ENCODE measurements at places on chromosomes 2 and 18.

- peak; percentile 39 for DNase-seq
Measured at GRCh38 chr2:101012706-101013181, 10.7 kb downstream of the RPL31 start.

DNA sequence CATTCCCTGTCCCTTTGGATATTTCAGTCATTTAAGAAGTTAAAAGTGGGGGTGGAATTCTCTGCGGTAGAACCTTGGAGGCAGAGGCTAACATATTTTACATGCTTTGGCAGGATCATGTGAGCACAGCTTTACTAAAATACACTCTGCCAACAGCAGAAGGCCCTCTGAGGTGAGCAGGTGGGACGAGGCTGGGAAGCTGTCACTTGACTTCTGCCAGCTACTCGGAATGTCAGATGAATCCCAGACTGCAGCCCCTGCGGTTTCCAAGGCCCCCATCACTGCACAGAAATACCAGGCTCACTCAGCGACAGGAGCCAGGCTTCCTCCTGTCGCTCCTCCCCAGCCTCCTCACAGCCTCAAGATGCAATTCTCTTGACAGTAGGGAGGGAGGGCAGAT lies 220.9 kb upstream of the REV1 start:
- DNase-seq: peak; percentile 88

DNA sequence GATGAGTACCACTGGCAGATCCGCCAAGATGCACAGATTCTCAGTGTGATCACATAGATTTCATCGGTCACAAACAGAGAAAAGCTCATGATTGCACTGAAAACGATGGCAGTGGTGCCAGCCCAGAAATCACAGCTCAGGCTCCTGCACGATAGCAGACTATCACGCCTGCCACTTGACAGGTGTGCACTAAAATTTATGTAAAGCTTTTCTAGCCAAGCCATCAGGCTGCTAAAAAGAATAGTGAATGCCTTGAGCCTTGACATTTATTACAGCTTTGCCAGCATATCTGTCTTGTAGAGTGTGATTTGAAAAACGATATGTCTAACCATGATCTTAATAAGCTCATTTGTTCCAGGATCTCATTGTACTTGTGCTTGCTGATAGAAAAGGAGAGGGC lies 409.5 kb upstream of the CWC22 start:
- peak; percentile 46 for DNase-seq

- no peak for DNase-seq
Measured at GRCh38 chr2:51079945-51080344, 48.0 kb upstream of the NRXN1 start.

DNA sequence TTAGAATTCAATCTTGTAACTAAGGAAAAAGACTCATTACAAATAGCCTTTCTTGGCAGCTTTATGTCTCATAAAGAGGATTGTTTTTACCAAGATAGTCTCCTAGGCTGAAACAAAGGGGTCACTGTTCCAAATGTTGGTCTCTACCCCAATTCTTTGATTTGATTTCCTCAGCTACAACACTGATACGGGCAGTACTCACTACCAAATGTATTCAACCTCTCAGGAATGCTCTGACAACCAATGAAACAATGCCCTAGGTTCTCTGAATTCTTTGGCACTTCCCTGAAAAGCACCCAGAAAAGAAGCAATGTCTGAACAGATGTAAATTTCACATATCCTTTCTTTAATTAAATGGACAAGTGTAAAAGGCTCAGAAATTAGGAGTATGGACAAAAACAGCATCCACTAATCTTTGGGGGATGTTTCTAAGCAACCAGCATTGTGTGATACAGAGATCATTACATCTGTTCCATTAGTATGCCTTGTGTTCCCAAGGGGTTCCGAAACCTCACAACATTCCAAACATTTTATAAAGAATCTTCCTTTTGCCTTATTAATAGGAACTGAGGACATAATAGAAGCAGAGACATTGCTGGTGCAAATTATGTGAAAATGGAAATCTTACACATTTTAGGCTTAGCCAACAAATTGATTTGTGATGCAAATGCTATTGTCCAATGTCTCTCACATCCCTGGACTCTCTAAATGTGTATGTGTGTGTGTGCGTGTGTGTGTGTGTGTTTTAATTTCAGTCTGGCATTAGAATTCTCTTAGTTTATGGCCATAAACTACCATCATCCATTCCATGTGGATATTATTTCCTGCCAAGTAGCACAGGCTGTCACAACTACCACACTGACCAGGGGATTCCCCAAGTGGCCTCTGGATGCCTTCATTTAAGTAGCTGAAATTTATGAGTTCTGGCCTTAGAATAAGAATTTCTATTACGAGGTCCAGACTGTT lies 276.0 kb downstream of the MTX2 start:
- no peak for DNase-seq

DNA sequence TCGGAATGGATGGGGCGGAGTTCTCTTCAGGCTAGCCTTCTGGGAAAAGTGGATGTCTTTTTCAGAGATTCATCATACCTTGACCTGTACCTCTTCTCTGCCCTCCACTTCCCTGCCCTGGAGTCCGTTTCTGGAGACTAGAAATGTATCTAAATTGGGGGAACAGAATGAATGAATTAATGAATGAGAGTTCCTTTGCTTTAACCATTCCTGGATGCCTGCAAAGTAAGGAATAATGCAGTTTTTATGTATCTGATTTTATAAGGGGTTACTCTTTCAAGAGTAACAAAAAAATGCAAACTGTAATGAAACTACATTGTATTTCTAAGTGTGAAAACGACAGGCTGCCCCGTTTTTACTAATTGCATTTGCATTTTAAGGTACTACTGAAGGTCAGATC lies 2.0 kb downstream of the SOWAHC start:
- no peak for DNase-seq

- DNase-seq: no peak
Measured at GRCh38 chr18:14919666-14920065, 171.7 kb downstream of the ANKRD30B start.

GRCh38 chr2:96760986-96761832 lies 507 bp downstream of the CNNM4 start:
- peak; percentile 32 for DNase-seq

- no peak for DNase-seq
Measured at GRCh38 chr2:70250434-70250833, 2.0 kb upstream of the TIA1 start.

- no peak for DNase-seq
Measured at GRCh38 chr2:133596701-133597393, 28.6 kb upstream of the NCKAP5 start.

DNA sequence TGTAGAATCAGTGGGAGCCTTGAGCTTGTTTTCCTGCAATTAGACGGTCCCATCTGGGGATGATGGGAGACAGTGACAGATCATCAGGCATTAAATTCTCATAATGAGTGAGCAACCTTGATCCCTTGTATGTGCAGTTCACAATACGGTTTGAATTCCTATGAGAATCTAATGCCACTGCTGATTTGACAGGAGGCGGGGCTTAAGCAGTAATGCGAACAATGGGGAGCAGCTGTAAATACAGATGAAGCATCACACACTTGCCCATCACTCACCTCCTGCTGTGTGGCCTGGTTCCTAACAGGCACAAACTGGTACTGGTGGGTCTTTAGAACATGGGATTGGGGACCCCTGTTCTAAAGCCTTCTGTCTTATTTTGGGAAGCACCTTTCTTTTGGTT lies 17.9 kb upstream of the NYAP2 start:
- DNase-seq: no peak

GRCh38 chr2:29113027-29113686 lies 2.1 kb upstream of the CLIP4 start:
- DNase-seq: no peak

DNA sequence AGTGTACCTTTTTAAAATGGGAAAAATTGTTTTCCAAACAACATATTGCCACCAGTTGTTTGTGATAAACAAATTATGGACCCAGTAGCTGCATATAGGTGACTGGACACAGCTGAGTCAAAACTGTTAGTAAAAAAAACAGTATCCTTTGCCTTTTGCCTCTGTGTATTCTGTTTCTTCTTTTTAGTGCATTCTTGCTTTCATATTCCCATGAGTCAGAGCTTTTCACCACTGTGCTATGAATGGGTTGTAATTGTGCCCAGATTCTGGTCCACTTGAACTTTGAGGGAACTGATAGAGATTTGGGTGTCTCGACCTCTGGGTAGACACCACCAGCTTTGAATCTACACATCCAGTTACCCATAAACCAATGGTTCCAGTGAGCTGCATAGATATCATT lies 1441.9 kb upstream of the ZEB2 start:
- DNase-seq: no peak

- no peak for DNase-seq
Measured at GRCh38 chr2:107511970-107512789, 314.5 kb upstream of the RGPD4 start.

DNA sequence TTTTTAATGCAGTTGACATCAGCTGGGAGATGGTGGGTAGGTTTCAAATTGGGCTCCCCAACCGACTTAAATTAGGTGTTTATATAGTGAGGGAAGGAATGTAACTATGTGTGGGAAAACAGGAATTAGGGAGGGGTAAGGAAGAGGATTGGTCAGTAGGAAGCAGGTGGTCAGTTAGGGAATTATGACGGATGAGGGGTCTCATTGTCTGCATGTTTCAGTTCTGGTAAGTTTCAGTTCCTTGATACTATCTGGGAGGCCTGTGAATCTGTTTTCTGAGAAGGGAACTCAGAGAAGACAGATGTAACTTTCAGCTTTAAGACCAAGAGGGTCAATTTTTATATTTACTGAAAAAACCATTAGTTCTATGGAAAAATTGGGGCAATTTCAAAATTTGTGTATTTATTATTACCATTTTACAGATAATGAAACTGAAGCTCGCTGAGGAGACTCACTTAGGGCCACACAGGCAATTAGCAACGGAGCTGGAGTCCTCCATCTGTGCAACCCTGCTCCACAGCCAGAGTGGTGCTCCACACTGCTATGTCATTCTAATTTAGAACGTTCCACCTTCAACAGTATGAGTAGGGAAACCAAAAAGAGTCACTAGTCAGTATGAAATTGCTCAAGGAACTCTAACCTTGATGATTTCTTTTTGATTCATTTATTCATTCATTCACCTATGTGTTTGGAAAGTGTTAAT lies 36.0 kb upstream of the CCDC195 start:
- DNase-seq: no peak

DNA sequence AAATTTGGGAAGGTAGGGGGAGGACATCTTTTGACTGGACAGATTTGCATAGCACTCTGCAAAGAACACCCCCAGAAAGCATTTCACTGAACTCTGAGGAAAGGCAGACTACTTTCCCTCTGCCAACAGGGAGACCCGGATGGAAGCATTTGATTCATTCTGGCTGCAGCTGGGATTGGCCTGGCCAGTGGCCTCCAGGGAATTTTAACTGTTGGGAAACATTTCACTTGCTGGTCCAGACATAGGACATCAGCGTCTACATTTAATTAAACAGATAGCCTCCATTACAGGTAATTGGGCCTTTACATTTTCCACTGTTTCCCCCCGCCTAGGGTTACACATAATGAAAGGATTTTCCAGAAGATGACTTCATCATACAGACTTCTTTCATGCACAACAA lies 92.8 kb downstream of the MARCHF4 start:
- DNase-seq: no peak

DNA sequence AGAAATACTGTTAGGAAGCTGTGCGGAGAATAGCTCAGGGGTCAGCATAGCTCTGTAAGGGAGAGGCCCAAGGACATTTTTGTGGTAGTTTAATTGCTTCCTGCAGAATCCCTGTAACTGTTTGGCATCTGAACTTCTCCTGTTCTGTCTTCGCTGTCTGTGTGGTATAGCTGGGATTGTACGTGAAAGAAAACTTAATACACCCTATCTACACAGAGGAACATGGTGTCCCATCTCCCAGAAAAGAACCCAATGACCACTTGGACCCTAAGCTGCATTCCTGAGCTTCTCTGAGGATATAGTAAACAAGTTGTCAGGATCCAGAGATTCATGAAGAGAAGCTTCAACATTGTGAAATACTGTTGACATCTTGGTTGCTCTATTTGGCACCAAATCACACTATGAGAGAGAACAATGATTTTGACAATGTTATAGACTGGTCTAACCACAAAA lies 81.3 kb downstream of the CDC42EP3 start:
- DNase-seq: no peak

DNA sequence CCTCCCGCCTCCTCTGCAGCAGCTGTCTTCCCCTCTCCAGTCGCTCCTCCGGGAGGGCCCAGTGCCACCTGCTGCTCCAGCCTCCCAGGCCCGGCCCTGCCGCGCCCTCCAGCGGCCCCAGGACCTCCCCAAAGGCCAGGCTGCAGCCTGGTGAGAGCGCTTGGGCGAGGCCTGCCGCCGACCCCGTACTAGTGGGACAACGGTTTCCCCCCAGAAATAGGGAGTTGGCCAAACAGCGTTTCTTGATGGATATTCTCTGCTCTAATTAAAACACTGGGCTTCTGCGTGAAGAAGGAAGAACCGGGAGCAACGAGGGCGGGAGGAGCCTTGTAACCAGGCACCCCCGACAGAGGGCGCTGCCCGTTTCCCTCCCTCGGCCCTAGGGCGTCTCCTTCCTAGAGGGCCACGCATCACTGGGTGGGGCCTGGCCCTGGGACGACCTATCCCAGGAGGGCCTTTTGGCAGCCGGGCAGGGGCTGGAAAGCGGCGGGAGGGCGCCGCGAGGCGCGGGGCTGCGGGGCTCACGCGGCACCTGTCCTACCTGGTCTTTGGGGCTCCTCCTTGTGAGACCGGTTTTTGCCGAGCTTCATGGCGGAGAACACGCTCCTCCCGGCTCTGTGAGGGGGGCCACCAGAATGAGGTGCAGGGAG lies 25.4 kb upstream of the OTOF start:
- DNase-seq: peak; percentile 90

DNA sequence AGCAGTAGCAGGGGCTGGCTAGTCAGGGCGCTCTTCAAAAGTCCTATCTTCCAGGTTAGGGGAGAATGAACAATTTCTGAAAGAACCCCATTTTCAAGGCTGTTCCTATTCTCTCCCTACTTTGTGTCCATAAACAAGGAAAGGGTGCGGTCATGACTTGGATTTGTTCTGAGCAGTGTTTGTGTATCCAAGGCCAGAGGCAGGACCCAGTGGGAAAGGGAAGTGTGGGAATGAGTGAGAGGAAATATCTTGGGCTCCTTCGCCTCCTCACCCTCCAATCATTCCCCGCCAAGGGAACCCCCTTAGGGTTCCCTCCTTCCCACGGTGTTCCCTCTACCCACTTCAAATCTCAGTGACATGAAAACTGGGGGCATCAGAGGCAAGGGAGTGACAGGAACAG lies 25.5 kb upstream of the SPTBN1 start:
- DNase-seq: no peak

- no peak for DNase-seq
Measured at GRCh38 chr2:111522231-111522768, 361.7 kb downstream of the ANAPC1 start.

DNA sequence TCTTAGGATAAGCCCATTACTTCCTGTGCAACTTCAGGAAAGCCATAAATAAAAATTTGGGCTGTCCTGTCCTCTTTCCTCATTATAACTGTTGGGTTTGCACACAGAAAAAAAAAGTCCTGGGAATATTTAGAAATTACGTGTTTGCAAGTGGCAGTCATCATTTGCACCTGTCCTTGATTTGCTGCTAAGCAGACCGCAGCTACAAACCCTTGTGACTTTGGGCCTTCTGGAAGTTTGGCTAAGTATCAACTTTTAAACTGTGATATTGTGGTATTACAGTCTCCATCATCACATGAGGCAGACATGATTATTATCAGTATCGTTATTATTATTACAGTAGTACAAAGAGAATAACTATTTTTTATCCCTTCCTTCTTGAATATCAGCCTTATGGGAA lies 260.7 kb upstream of the SESTD1 start:
- peak; percentile 15 for DNase-seq
